ENCODE measurements at places on chromosomes 16 and 17.
A peak's percentile ranks its signal among the peaks of the same experiment; 100 is the strongest.

DNA sequence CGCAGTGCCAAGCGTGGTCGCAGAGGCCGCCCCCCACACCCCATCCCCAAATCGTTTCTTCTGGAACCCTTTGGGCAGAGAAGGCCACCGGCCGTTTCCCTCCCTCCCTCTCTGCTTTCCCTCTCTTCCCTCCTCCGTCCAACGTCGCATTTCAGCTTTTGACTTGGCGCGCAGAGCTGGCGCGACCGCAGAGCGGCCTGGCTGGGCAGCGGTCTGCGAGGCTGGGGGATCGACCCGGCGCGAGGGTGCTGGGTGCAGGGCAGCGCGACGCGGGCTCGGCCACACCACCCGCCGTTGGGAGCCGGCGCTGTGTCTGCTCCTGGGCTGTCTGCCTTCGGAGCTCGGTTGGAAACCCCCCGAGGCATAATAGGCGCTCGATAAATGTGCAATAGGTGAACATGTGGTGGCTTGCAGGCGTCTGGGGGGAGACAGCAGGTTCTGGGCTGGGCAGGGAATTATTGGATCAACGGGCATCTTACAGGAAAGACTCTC lies 2.8 kb upstream of the NTN3 start:
- peak; percentile 75 for DNase-seq

DNA sequence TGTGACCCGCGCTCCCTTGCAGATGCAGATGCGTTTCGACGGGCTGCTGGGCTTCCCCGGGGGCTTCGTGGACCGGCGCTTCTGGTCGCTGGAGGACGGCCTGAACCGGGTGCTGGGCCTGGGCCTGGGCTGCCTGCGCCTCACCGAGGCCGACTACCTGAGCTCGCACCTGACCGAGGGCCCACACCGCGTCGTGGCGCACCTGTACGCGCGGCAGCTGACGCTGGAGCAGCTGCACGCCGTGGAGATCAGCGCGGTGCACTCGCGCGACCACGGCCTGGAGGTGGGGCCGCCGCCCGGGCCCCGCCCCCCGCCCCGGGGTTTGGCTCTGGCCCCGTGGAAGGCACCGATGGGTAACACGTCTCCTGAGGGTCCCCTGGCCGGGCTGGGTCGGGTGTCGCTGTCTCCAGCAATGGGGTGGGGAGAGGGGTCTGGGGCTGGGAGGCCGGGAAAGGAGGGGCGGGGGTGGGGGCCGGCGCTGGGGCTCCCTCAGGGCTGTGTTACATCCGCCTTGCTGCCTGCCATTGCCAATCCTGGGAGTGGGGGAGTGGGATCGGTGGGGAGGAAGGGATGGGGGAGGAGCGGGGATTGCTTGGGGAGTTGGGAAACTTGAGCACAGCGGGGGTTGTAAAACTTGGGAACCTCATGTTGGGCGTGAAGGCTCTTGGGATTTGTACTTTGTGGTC lies 737 bp downstream of the NUDT16L1 start:
- DNase-seq = peak; percentile 89

DNA sequence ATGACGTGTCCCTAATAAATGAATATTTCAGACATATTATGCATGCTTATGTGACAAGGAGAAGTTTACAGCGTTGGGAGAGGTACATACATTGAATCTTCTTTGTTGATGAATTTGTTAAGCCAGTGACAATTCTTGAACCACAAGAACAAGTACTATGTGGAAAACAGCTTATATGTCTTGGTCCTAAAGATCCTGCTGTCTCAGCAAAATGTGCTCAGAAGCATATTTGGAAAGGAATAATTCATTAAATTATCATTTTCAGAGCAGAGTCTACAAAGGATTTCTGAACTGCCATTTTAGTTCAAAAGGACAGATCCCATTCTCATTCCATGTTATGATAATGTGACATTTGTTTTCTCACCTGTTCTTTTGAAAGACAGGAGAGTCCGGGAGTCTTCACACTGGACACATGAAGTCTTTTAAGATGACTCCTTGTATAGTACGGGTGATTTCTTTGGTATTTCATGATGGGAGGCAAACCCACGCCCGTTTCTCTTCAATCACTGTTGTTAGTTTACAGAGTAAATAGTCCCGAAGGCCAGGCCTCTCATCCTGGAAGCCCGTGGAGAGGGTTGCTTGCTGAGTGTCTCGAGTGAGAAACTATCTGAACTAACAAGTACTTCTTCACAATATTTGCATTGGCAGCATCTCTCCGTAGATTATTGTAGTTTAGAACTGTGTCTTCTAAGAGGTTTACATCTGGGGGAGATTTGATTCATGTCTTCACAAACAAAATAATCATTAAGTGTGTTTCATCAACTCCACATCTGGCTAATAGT lies 26.7 kb downstream of the VPS35L start:
- no peak for DNase-seq

DNA sequence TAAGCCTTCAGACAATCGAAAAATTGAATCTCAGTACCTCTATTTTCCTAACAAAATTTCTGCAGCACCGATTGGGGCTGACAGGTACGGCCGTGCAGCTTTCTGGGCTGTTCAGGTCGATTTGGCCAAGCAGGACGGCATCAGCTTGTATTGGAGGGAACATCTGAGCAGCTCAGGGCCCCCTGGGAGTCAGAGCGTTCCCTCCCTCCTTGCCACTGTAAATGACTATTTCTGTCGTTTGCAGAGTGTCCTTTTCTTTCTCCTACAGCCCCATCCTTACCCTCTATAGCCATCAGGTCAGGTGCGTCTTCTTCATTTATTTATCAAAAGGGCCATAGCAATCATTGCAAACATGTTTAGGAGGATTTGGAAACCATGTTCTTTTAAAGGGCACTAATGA lies 731.1 kb downstream of the WWOX start:
- DNase-seq = no peak

DNA sequence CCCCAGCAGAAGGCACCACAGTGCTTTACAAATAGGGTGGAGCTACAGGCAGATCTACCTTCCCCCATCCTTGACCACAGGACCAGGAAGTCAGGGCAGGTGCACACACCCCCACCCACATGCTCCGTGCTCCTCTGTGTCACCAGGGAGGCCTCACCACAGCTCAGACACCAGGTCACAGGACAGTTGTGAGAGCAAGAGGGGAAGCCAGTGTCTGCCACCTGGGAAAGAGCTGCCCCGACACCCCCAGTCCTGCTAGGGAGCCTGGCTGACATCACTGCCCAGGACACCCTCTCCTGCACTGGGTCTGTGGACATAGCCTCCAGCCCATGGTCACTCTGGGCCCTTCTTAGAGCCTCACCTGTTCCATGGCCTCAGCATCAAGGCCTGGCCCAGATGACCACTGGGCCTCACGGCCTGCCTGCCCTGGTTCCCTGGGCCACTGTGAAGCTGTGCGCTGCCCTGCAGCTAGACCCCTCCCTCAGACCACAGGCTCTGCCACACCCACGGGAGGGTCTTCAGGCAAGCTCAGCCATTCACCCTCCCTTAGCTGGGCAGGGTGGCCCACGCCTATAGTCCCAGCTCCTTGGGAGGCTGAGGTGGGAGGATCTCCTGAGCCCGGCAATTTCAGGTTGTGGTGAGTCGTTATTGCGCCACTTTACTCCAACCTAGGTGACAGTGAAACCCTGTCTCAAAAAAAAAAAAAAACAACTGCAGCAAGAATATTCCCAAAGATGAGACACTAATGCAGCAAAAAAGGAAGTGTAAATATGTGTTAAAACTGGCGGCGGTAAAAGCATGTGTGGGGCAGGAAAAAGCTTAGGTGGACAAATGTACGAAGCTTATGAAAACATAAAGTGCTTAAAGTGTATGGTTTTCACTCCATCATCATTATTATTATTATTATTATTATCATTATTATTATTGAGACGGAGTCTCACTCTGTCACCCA lies 14.2 kb downstream of the POLR3K start:
- no peak for DNase-seq

- DNase-seq = no peak
Measured at GRCh38 chr16:87054856-87055255, 262.3 kb downstream of the C16orf95 start.

All from SK-N-SH (cell line).